Natural killer cell (primary cell): ENCODE measurements at places on chromosomes 3 and 15. TPM values are rescaled to one million over a fixed set of nuclear protein-coding genes. Genes with fewer than 3 reads are reported as not detected.

- no peak for DNase-seq
Measured at GRCh38 chr3:46187876-46188275, 20.2 kb downstream of the CCR1 start.

DNA sequence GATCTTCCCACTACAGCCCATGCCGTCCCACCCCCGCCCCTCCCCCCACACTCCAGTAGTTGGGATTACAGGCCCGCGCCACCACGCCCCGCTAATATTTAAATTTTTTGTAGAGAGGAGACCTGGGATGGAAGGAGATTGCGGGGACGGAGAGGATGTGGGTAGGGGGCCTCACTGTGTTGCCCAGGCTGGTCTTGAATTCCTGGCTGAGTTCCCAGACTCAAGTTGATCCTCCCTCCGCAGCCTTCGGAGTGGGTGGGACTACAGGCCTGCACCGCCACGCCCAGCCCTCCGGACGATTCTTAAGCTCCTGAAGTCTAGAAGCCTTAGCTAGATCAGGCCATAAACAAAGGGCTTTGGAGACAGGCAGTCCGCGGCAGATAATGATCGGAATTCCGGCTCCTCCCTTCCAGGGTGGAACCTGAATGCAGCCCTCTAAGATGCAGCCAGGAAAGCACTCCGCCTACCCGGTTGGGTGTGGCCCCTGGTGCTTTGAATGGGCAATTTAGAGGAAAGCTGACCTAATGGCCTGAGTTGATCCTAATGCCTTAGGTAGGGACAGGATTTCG, at the start of gene DPPA2:
TSS of gene DPPA2 (minus strand) at position 356 of the 569 bp plus-strand sequence. CDS start 1,975 bp downstream, outside the sequence.
- no peak for DNase-seq

DNA sequence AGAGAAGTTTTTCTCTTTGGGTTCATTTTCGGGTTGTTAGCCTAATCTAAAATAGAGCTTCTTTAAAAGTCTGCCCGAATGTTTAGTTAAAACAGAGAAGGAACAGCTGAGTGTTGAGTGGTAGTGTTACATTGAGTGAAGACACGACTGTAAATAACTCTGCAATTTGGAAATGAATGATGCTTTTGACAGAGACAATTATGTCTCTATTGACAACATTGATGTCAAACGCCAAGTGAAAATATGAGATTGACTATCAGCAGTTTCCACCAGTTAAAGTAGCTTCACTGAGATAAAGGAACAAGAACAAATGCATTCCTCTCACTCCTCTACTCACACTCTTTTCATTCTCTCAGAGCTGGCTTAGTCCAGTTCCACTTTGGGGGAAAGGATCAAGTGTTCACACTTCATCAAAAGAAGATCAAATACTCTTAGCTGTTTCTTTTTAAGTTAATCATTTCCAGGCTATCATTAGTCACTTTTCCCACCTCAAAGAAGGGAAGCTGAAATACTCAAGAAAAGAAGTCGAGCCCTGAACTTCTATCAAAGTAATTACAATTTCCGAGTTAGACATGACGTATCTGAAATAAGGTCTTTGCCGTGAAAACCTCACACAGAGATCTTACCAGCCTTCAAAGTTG, 399.1 kb upstream of the DPH6 start:
- no peak for DNase-seq

LTK gene
- total RNA-seq: 0.56 TPM

GRCh38 chr3:156260331-156260730, 140.0 kb downstream of the KCNAB1 start:
- no peak for DNase-seq

DNA sequence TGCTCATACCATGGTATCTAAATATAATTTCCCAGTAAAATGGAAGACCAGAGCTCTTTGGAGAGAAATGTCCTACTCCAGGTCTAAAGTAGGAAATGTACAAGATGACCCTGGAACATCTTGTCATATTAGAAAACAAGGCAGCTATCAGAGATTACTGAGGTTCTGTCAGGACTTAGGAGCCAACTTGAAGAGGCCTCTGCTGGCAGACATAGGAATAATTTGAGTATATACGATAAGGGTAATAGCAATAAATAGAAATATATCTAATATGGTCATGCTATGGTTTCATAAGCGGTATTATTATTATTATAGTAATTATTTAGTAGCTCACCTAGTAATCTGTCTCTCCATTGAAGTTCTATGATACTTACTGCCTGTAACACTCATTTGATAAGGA, 224.2 kb downstream of the SOX2 start:
- DNase-seq: no peak

GPR176 gene
- 0.38 TPM for total RNA-seq

MYD88 gene
- 71.0 TPM for total RNA-seq

TSEN2 gene
- total RNA-seq: 11.4 TPM

DNA sequence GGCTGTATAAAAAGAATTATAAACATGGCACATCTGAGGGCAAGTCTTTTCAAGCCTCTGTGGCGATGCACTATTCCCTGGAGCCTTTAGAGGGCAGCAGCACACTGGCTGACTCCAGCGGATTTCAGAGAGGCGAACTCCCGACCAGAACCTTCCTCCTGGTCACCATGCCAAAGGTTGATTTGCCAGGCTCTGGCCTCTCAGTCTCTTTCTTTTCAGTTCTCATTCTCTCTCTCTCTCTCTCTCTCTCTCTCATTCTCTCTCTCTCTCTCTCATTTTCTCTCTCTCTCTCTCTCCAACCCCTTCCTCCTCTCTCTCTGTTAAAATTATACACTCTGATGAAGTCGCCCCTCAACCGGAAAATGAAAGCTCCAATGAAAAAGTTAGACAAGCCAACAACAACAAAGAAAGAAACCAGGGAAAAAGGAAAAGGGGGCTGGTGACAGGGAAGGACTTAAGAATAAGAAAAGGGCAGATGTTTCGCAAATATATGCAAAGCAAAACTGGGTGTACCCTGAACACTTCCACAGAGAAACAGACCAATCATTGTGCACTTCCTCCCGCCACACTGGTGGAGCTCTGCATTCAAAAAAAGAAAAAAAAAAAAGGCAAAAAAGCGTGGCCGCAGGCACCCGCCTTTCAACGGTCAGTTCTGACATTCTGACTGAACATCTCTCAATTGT, 90.2 kb downstream of the TIGIT start:
- DNase-seq: peak; percentile 50

- DNase-seq: no peak
Measured at GRCh38 chr15:68344600-68344999, 67.1 kb downstream of the FEM1B start.

DNA sequence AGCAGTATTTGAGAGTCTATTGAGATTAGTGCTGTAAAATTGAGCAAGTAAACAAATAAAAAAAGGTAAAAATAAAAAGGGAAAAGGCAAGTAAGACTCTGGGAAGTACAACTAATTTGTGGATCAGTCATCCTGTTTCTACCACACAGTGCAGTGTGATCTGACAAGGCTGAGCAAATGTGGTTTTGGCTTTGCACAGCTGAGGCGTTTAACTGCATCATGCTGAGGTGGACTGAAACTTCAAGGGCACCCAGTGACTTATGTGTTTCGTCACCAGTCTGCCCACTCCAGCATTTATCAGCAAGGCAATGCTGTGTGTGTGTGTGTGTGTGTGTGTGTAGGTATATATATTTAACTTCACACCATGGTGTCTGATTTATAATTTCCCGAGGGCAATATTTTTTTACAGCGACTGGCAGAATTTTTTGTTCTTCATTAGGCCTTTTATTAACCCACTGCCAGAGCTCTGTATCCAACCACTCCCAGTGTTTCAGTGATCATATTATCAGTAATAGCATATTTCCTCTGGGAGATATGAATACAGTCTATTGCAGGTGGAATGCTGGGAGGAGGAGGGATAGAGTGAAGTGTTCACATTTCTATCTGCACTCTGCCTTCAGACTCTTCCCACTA, 131.5 kb upstream of the SATB1 start:
- DNase-seq: peak; percentile 75

- DNase-seq: no peak
Measured at GRCh38 chr3:49636883-49637609, 37.1 kb upstream of the APEH start.

GRCh38 chr3:53288214-53288613, 32.4 kb upstream of the TKT start:
- DNase-seq: no peak

CHP1 gene
- total RNA-seq: 51.3 TPM
